Activated CD4-positive, alpha-beta T cell treated with anti-CD3 and anti-CD28 coated beads, Interleukin-2, amount 10 ng/mL, durations not matched to agents 24 days and 14 days (primary cell): ENCODE measurements at places on chromosomes 16 and 17. TPM values are rescaled to one million over a fixed set of nuclear protein-coding genes. Genes with fewer than 3 reads are reported as not detected.

- DNase-seq, result no peak
Measured at GRCh38 chr16:74296104-74296431, 546 bp upstream of the PSMD7 start.

- no peak for DNase-seq
Measured at GRCh38 chr17:73090396-73091202, 1.9 kb downstream of the SLC39A11 start.

- DNase-seq, result no peak
Measured at GRCh38 chr17:34437188-34437587, 74.2 kb upstream of the CCL1 start.

DNA sequence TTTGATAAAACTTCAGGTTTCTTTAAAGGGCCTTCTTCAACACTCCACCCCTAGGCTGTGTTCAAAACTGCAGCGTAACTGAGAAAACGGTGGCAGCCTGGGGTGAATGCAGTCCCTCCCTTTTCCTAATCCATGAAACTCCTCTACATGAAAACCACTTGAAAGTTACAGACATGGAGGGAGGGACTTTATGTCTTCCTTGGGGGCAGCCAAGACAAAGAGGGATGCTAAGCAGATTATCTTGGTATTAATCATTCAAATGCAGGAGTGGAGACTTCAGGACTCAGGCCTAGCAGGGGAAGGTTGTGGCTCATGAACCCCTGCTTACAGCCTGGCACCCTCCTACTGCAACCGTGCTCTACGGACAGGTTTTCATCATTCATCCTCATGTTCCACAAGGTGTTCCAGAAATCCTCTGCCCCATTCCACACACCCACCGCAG, 46.8 kb downstream of the RNF112 start:
- no peak for DNase-seq

DNA sequence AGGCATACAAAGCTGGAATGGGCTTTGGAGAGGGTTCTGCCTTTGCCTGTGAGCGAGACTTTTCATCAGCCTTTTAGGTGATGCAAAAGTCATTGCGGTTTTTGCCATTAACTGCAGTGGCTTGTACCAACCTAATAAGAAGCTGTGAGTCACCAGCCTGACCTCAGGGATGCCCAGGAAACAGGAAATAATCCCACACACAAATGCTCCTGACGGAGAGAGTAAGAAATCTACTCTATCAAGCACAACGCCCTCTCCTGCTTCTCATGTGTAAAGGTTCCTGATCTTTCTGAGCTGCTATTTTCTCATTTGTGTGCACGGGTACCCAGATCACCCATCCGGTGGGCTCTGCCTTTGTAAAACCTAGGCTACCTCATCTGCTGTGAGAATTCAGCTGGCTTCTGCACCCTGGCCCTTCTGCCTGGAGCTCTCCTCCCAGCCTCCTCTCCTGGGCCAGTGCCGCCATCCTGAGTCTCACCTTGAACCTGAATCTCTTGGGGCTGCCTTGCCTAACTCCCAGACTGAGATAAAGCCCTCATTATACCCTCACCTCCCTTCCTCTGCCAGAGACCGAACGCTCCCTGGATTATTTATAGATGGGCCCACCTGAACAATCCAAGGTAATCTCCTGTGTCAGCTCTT, 299.7 kb downstream of the C16orf95 start:
- DNase-seq, result no peak

- DNase-seq, result no peak
Measured at GRCh38 chr16:8585857-8586256, 4.5 kb downstream of the TMEM114 start.

- DNase-seq, result no peak
Measured at GRCh38 chr16:17144431-17144830, 326.3 kb downstream of the XYLT1 start.

The RSKR gene
- 40.8 and 43.8 TPM in 2 replicates for total RNA-seq

The ABI3 gene
- total RNA-seq, result 27.8 and 28.4 TPM in 2 replicates

The CRHR1 gene
- not detected in 2 replicates for total RNA-seq

The CD300E gene
- not detected in 2 replicates for total RNA-seq

The ZMYND15 gene
- not detected in 2 replicates for total RNA-seq

The CLDN7 gene
- total RNA-seq, result 0.31 and 0.40 TPM in 2 replicates

The KRTAP1-5 gene
- total RNA-seq, result not detected in 2 replicates
